ENCODE measurements at places on chromosomes 6 and 20. TPM values are rescaled to one million over a fixed set of nuclear protein-coding genes. Genes with fewer than 3 reads are reported as not detected.

NKAIN2 gene
- not detected for total RNA-seq

C6orf15 gene
- not detected for total RNA-seq

OPRM1 gene
- not detected for total RNA-seq

ETV7 gene
- total RNA-seq = 0.08 TPM

PRELID3B gene
- total RNA-seq = 62.4 TPM

Data from A549 treated with AZD2906 at 1 μM for 4 hours (cell line).